T-helper 2 cell treated with Interferon-gamma antibody and Interleukin-4, amounts not matched to agents 5 μg/mL and 100 μg/mL, for 36 hours (primary cell): ENCODE measurements at places on chromosomes 1 and 21.

DNA sequence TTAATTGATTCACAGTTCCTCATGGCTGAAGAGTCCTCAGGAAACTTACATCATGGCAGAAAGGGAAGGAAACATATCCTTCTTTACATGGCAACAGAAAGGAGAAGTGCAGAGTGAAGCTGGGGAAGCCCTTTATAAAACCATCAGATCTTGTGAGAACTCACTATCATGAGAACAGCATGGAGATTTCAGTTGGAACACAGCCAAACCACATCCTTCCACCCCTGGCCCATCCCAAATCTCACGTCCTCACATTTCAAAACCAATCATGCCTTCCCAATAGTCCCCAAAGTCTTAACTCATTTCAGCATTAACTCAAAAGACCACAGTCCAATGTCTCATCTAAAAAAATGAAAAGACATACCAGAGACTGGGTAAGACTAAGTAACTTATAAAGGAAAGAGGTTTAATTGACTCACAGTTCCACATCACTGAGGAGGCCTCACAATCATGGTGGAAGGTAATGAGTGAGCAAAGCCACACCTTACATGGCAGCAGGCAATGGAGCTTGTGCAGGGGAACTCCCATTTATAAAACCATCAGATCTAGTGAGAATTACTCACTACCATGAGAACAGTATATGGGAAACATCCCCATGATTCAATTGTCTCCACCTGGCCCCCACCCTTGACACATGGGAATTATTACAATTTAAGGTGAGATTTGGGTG is 105.2 kb downstream of the MRPL39 start:
- H3K4me3 ChIP-seq: no peak overlapping the region
- H3K4me1 ChIP-seq: peaks cover 17% of the 10 kb centered on the region
- no peaks in the 10 kb centered on the region for H3K27me3 ChIP-seq
- peaks cover 10% of the 10 kb centered on the region for H3K36me3 ChIP-seq

DNA sequence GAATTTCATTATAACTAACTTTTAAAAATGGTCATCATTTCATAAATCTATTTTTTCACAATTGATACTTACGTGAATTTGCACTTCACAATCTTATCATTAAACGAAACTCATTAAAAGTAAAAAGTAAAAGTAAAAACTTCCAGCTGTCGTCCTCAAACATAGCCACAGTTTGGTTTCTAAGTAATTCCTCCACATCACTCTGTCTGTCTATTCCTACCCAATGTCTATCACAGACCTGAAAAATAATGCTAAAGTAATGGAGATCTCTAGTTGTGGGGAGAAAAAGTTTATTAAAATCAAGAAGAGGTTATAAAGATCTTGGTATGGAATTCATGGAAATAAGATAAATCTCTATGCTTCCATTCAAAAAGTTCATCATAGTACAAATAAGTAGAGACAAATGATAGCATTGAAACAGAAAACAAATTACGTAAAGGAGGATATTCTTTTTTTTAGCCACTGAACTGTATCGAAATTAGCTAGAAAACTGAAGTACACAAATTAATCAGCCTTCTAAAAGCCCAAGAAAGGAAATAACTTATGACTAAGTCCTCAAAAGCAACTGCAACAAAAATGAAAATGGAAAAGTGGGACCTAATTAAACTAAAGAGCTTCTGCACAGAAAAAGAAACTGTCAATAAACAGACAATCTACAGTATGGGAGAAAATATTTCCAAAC is 148.6 kb downstream of the TIAM1 start:
- no peak for DNase-seq
- H3K36me3 ChIP-seq: peaks cover 7% of the 10 kb centered on the region
- no peaks in the 10 kb centered on the region for H3K27me3 ChIP-seq
- peaks cover 40% of the 10 kb centered on the region for H3K4me1 ChIP-seq
- peak overlapping the region; percentile 75 for H3K4me3 ChIP-seq

DNA sequence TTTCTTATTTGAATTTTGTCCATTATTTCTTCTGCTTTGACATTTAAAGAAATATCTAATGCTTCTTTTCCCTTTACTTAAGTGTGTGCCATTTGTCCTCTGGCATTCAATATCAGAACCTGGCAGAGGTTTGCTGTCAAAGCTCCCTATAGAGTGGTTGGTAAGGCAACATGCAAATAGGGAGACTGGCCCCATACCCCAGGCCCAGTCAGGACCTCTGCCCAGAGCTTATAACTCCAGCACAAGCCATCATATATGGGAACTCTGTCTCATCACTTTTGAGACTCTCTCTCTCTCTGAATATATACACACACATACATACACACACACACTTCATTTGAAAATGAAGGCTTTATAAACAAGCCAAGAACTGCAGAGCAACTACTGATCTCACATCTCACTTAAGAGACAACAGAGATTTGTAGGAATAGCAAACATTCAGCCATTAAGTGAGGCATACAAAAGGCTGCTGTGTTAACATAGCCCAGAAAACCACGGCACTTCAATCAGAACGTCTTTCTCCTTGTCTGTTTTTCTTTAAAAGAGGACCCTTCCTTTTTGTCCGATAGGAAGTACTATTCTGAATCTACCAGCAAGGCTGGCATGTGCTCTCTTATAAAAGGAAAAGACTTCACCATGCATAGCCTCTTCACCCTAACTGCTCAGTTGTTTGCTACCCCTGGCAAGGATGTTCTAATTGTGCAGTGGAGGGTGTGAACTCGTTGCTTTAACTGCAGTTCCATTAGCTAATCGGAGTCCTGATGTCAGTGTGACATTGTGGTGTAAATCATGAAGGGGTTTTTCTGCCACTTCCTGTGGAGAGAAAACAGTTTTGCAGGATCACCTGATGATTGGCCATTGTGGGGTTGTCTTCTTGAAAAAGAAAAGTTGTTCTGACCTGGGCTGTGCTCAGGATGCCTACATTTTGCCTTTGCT is 101.7 kb downstream of the NR5A2 start:
- H3K4me1 ChIP-seq: peaks cover 25% of the 10 kb centered on the region
- no peak for DNase-seq
- H3K4me3 ChIP-seq: peak overlapping the region; percentile 17
- H3K36me3 ChIP-seq: no peaks in the 10 kb centered on the region

GRCh38 chr1:44500181-44501046 is 95.4 kb downstream of the RNF220 start:
- H3K27me3 ChIP-seq: peaks cover 5% of the 10 kb centered on the region
- H3K4me3 ChIP-seq: no peak overlapping the region
- H3K4me1 ChIP-seq: no peaks in the 10 kb centered on the region
- no peak overlapping the region for H3K27ac ChIP-seq

DNA sequence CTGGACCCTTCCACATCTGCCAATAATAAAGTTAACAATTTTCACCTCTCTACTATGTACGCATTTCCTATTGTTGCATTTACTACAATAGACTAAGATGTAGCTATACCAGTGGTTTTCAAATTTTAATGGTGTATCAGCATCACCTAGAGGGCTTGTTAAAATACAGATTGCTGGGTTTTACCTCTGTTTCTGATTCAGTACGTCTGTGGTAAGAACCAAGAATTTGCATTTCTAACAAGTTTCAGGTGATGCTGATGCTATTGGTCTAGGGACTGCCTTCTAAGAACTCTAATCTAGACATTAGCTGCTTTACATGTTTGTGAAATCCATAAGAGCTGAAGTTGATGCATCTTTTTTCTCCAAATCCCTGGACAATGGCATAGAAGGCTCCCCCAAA is 59.7 kb downstream of the ERICH3 start:
- no peak for DNase-seq
- H3K27me3 ChIP-seq: no peaks in the 10 kb centered on the region
- no peaks in the 10 kb centered on the region for H3K36me3 ChIP-seq
- no peak overlapping the region for H3K27ac ChIP-seq

DNA sequence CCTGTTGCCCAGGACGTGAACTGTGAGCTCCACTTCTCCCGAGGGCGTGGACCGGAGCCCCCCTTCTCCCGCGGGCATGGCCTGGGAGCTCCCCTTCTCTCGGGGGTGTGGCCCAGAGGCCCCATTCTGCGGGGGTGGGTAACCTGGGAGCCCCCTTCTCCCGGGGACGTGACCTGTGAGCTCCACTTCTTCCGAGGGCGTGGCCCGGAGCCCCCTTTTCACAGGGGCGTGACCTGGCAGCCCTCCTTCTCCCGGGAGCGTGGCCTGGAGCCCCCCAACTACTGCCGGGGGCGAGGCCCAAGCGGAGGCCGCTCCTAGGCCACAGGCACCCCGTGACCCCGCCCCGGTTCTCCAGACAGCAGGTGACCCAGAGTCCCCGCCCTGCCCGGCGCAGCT is 320 bp downstream of the C1orf174 start:
- DNase-seq: no peak
- H3K36me3 ChIP-seq: peaks cover 28% of the 10 kb centered on the region
- peaks cover 34% of the 10 kb centered on the region for H3K4me1 ChIP-seq
- peak overlapping the region; percentile 92 for H3K4me3 ChIP-seq
- H3K27ac ChIP-seq: peak overlapping the region; percentile 97

- H3K27ac ChIP-seq: no peak overlapping the region
- H3K36me3 ChIP-seq: no peaks in the 10 kb centered on the region
- H3K27me3 ChIP-seq: peaks cover 2% of the 10 kb centered on the region
Measured at GRCh38 chr1:178634445-178634844, 90.6 kb upstream of the RALGPS2 start.

- no peak for DNase-seq
- H3K36me3 ChIP-seq: no peaks in the 10 kb centered on the region
- H3K4me1 ChIP-seq: peaks cover 6% of the 10 kb centered on the region
- H3K27me3 ChIP-seq: peaks cover 58% of the 10 kb centered on the region
- H3K4me3 ChIP-seq: no peak overlapping the region
Measured at GRCh38 chr1:231045286-231045685, 5.2 kb upstream of the FAM89A start.

- H3K27ac ChIP-seq: peak overlapping the region; percentile 64
- peaks cover 38% of the 10 kb centered on the region for H3K4me1 ChIP-seq
- DNase-seq: no peak
- H3K36me3 ChIP-seq: peaks cover 22% of the 10 kb centered on the region
- H3K27me3 ChIP-seq: no peaks in the 10 kb centered on the region
- H3K4me3 ChIP-seq: peak overlapping the region; percentile 91
Measured at GRCh38 chr1:226405411-226405988, 2.4 kb downstream of the PARP1 start.

GRCh38 chr1:245760301-245760700 is 605.5 kb downstream of the KIF26B start:
- H3K27me3 ChIP-seq: no peaks in the 10 kb centered on the region
- no peak overlapping the region for H3K27ac ChIP-seq
- H3K36me3 ChIP-seq: no peaks in the 10 kb centered on the region
- DNase-seq: no peak
- H3K4me1 ChIP-seq: no peaks in the 10 kb centered on the region

- H3K4me3 ChIP-seq: no peak overlapping the region
- peaks cover 2% of the 10 kb centered on the region for H3K27me3 ChIP-seq
- H3K27ac ChIP-seq: no peak overlapping the region
- DNase-seq: no peak
Measured at GRCh38 chr1:186994897-186995296, 166.1 kb downstream of the PLA2G4A start.

- H3K4me3 ChIP-seq: no peak overlapping the region
- no peak overlapping the region for H3K27ac ChIP-seq
- H3K36me3 ChIP-seq: no peaks in the 10 kb centered on the region
- H3K27me3 ChIP-seq: no peaks in the 10 kb centered on the region
- peaks cover 2% of the 10 kb centered on the region for H3K4me1 ChIP-seq
- DNase-seq: no peak
Measured at GRCh38 chr1:170252851-170253579, 107.3 kb downstream of the NTMT2 start.

- H3K4me1 ChIP-seq: peaks cover 1% of the 10 kb centered on the region
- DNase-seq: no peak
- no peak overlapping the region for H3K4me3 ChIP-seq
- no peak overlapping the region for H3K27ac ChIP-seq
Measured at GRCh38 chr1:36645867-36646266, 163.2 kb upstream of the CSF3R start.

DNA sequence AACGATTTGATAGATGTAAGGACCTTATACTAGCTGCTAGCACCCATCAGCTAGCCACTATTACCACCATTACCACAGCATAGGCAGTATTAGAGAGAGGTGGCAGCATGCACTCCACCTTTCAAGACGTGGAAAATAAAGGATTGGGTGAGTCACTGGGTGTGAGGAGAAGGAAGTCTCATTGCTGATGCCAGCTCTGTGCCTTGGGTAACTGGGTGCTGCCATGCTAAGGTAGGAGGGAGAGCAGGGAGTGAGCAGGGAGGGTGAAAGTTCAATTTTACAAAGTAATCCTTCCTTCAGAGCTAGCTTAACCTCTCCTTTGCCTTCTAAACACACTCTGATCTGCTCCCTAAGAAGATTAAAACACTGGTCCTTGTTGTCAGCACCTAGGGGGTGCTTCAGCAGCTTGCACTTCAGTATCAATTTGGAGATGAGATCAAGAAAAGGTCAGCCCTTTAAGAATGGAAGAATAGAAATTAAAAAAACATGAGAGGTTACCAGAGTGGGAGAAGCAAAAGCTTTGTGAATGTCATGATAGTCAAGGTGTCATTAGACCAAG is 1.8 kb upstream of the LIN9 start:
- peaks cover 1% of the 10 kb centered on the region for H3K36me3 ChIP-seq
- no peak overlapping the region for H3K4me3 ChIP-seq
- no peak overlapping the region for H3K27ac ChIP-seq
- DNase-seq: no peak
- H3K4me1 ChIP-seq: peaks cover 24% of the 10 kb centered on the region
- peaks cover 32% of the 10 kb centered on the region for H3K27me3 ChIP-seq

- H3K27me3 ChIP-seq: peaks cover 14% of the 10 kb centered on the region
- no peaks in the 10 kb centered on the region for H3K36me3 ChIP-seq
- DNase-seq: no peak
- H3K4me1 ChIP-seq: no peaks in the 10 kb centered on the region
- no peak overlapping the region for H3K27ac ChIP-seq
- H3K4me3 ChIP-seq: no peak overlapping the region
Measured at GRCh38 chr1:210362526-210362925, 33.8 kb downstream of the HHAT start.
